Activated effector memory CD4-positive, alpha-beta T cell treated with Interleukin-2 at 50 U/mL for 16 hours (primary cell): ENCODE measurements at places on chromosomes 3 and 15.

GRCh38 chr15:78012643-78013077, 64.9 kb downstream of the TBC1D2B start:
- no peak for DNase-seq

- DNase-seq, result peak; percentile 50
Measured at GRCh38 chr3:99875929-99876841, 58.5 kb downstream of the CMSS1 start.

DNA sequence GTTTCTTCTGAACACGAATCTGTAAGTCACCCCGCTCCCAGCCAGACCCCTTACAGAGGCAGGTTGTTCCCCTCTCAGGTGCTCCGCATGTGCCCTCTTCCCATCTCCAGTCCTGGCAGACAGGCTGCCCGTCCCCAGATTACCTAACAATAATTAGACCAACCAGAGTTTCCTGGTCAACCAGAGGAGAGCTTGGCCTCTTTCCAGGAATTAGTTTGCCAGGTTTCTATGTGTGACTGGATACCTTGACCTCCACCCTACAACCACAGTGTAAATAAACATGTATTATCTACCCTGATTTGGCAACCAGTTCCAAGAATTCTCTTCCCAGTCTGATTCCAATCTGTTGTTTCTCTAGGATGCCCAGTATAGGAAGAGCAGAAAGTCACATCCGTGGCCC, 178.0 kb upstream of the UMPS start:
- no peak for DNase-seq

GRCh38 chr3:195105389-195105788, 165.6 kb downstream of the XXYLT1 start:
- DNase-seq, result no peak
